Stimulated activated CD4-positive, alpha-beta T cell treated with anti-CD3 and anti-CD28 coated beads, TNF-alpha, amount 100 ng/mL, for 48 hours (primary cell): ENCODE measurements at places on chromosomes 2 and 18.

DNA sequence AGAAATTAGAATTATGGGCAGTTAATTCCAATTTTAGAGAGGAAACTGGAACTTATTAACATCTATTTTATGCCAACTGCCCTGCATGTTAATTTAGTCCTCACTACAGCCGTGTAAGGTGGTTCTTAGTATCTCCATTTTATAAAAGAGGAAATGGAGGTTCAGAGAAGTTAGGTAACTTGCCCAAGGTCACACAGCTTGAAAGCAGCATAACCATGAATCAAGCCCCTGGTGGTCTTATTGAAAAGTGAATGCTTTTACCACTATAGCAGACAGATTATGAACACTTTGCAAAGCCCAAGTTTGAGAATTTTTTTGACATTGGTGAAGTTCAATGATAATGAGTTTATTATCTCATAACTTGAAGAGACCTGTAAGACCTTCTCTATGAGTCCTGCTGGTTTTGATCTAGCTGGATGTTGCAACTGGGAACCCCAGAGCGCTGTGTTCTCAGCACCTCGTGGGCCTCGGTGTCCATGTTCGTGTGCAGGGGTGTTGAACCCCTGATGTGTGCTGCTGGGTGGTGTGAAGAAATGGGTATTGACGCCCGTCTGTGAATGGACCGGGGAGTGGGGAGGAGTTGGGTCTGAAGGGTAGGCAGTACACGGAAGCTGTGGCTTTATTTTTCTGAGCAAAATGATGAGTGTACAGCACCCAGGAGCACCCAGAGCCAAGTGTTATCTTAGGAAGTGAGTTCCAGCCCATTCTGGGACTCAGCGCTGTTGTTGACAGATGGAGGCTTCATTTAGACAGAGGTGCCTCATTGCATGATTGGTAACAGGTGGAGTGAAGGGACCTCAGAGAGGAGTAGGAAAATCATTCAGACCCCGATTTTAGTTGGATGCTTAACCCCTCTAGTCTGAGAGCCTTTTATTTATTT, 9.7 kb downstream of the GREB1 start:
- DNase-seq, result no peak

DNA sequence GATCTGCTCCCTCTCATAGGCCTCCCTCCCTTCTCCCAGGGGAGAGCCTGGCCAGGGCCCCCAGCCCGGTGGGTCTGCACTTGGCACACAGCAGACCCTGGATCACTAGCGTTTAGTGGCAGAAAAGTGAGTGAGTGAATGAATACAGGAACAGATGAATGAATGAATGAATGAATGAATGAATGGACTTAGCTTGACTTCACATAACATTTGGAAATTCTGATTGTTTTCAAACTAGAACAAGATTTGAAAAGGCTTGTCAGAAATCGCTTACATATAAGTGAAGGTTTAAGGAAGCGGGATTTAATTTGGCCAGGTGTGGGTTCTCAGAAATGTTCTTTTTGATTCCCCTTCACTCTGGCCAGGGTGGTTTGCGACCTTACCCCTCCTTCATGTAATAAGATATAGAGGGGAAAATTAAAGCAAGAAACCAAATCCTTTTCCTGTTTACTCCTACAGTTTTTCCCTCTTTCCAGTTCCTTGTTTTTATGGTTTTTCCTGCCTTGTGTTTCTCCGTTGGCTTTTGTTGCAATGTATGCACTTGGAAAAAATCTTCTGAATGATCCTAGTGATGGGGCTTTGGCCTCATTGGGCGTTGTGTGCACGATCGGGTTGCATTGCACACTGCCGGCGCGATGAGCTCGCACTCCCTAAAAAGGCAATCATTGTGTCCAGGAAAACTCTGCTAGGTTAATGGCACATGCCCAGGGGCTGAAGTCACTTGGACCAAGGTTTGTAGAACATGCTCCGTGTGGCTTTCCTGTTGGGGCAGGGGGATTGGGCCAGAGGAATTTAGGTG, 16.4 kb downstream of the LRRFIP1 start:
- no peak for DNase-seq

GRCh38 chr18:65755616-65756015, 4.8 kb downstream of the CDH7 start:
- DNase-seq, result no peak

DNA sequence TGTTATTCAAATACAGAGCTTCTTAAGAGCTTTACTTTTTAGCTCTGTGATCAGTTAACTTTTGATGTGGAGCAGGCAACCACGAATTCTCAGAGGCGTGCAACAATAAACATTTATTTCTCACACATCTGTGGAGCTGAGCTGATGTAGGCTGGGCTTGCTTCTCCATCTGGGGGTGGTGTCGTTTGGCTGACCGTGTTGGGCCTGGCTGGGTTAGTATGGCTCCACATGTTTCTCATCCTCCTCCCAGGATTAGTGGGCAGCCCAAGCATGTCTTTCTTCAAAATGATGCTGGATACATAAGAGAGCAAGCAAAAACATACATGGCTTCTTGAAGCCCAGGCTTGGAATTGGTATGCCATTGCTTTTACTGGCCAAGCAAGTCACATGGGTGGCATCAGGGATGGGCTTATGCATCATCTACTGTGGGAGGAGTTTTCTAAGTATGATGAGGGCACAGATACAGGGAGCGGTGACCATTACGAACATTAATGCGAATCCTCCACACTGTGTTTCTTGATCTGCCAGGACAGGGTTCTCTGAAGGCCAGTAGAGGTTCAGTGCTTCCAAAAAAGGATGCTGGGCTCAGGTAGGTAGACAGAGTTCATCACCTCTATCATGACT, 157.0 kb upstream of the TNP1 start:
- DNase-seq, result no peak

DNA sequence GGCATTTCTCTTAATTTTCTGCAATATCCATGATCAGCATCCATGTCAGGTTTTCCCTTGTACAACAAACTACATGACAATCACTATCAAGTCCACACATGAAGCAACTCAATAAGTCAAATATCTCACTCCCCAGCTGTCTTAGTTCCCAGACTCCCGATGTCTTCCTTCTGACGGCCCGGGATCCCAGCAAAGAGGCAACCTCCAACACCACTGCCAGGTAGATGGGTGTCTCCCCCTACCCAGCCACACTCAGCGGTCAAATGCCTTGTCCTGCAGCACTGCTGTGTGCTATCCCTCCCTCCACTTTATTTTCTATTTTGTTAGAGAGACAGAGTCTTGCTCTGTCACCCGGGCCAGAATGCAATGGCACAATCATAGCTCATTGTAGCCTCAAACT, 23.3 kb downstream of the TRABD2A start:
- no peak for DNase-seq

DNA sequence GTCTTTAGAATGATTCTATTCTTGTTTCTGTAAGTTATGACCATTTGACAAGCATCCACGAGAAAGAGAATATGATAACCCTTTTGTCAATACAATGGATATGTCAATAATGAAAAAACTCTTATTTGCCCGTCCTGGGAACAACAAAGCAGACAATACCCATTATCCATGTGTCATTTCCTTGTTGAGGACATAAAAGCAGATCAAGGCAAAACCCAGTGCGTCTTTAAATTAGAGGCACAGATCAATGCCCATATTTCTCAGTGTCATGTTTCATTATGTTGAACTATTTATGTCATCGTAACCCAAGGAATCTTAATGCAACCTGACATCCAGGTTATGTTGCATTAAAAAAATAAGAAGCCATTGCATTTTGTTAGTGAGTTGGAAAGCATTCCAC, 365.0 kb upstream of the CELF4 start:
- DNase-seq, result no peak

- no peak for DNase-seq
These were observed 134.6 kb downstream of the CYP26B1 start for GRCh38 chr2:72012886-72013574.

DNA sequence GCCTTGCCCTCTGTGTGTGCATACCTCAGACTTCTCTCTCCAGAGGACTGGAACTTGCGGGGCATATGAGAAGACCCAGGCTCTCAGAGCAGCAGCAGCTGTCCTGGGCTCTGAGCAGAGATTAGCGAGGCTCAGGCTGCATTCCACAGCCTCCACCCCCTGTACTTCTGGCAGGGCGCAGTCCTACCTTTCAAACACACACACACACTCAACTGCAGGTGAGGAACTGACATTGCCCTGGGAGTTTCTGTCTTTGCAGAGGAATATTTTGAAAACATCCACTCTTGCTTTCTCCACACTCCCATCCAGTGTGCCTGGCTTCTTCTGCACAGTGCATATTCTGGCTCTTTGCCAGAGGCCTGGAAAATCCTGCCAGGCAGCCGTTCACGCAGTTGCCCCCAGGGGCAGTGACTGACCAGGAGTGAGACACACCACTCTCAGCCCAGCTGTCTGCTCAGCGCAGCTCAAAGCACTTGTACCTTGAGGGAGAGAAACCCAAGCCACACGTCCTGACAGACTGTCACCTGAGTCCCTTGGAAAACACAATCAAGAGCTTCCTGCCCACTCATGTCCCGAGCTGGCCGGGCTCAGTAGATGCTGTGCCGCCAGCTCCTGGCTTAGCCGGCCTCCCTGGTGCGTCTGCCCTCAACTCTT, 460.8 kb downstream of the RNF144A start:
- DNase-seq, result no peak

- DNase-seq, result no peak
These were observed 65.4 kb upstream of the DNAJC10 start for GRCh38 chr2:182650704-182651103.

GRCh38 chr2:148292431-148292830, 271.5 kb downstream of the MBD5 start:
- no peak for DNase-seq

- no peak for DNase-seq
These were observed 18.1 kb downstream of the KLHL14 start for GRCh38 chr18:32754508-32755263.

- no peak for DNase-seq
These were observed 33.5 kb downstream of the NHEJ1 start for GRCh38 chr2:219127037-219127635.

DNA sequence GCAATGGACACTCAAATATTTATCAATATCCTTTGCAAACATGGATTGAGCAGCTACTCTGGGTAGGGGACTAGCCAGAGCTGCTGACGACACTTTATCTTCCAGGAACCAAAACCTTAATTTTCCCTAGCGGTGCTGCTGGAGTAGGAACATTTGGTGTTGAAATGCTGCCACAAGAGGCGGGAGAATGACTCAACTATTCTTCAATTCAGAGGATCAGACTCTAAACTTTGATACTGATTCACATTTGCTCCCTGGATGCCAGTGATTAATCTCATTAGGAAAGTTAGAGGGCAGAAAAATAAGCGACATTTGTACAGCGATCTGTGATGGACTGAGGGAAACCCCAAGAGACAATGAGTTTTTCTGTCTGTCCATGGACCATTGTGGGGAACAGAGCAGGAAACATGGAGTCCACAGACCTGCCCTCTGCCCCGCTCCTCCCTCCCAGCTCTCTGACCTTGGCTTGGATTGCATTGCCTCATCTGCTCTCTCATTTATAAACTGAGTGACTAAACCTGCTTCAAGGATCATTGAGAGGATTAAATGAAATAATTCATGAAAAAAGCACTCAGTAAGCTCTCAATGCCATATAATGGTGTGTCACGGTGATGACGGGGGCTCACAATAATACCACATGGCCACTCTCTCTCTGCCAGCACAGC, 12.6 kb upstream of the EPB41L3 start:
- no peak for DNase-seq

DNA sequence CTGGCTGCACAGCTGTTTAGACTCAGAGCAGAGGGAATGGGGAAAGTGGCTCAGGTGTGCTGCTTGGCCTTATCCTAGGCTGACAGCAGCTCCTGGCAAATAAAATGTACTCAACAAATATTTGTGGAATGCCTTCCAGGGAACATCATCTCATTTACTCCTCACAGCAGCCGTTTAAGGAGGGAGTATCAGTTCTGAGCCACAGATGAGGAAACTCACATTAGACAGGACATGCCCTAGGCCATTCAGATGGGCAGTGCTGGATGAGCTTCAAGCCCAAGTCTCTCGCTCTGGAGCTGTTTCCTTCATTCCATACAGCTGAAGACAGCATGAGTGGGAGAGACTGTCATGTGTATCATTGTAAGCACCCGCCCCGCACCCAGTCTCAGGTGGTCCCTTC, 129.6 kb upstream of the CNGA3 start:
- DNase-seq, result no peak

DNA sequence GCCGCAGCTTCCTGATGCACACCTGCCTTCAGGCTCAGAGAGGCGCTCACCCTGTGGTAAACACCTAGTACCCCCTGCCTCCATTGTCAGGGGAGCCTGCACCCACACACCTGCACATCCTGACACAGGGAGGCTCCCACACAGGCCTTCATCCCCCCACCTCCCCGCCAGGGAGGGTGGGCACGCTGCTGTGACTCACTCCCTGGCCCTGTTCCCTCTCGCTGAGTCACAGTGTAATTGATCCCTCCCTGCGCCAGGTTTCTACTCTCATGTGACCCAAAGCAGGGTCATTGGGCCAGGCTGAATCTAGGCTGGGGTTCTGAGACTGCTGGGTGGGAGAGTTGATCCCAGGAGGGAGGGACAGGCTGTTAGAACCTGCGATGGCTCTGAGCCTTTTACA, 8.5 kb upstream of the CELF4 start:
- DNase-seq, result no peak

DNA sequence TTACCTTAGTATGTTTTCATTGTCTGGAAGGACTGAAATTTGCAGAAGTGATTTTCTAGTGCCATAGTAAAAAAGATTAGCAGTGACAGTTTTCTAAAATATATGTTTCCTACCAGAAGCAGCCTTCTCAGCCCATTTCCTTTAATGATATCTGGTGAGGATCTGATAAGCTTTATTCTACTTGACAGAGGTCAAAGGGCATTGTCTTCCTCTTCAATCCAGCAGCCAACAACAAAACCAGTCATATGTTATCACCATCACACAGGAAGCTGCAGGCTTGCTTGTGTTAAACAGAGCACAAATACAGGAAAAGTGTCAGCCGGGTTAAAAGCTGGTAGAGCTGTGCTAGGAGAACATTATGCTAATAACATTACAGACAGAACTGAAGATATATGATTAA, 35.6 kb upstream of the ZSWIM2 start:
- DNase-seq, result no peak

DNA sequence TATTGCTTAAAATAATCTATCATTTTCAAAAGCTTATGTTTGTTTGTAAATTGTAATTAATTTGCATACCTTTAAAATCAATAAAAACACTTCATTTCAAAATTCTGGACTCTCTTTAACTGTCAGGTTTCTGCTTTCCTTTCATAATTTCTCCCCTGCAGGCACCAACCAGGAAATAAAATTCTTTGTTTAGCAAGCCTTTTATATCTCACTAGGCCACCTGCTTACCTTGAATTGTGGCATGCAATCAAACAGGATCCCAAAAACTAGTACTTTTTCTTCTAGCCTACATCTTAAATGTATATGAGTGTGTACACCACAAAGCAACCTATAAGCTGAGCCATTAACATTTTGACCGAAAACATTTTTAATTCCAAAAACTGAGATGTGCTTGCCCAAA, 233.1 kb downstream of the NR4A2 start:
- no peak for DNase-seq

DNA sequence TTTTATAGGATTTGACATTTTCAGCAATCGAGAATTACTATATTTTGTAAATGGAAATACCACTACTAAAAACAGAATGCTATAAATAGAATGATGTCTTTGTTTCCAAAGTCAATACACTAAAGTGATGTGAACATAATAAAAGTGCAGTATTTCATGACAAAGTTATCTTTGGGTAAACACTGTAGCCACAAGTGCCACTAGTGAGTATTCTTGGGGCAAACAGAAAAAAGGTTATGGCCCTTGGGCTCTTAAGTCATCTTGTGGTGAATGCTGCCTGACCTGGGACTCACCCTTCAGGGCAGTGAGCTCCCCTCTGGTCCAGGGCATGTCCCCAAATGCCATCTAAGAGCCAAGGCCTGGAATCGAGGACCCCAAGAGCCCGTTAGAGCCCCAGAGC, 99.2 kb upstream of the KYNU start:
- no peak for DNase-seq

GRCh38 chr2:48332286-48332685, 197.7 kb upstream of the STON1 start:
- no peak for DNase-seq
